ENCODE measurements at places on chromosomes 16 and 17. TPM values are rescaled to one million over a fixed set of nuclear protein-coding genes. Genes with fewer than 3 reads are reported as not detected.

ATP2A1 gene
- total RNA-seq, result 0.18 TPM

- DNase-seq, result no peak
Measured at GRCh38 chr17:2851615-2852014, 55.4 kb downstream of the RAP1GAP2 start.

DNA sequence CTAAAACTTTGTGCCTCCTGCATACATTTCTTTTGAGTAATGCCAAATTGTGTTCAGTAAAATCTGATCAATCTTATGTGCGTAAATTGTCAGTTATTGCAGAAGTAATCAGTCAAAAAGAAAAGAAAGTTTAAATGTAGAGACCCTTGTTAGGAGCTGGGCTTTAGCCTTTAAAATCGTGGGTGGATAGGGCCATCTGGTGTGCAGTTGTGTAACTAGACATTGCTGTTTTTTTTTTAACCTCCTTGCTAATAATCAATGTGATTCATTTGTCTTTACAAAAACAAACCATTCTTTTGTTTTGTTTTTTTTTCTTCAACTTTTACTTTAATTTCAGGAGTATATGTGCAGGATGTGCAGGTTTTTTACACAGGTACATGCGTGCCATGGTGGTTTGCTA lies 5.3 kb upstream of the WWOX start:
- DNase-seq, result no peak

- no peak for DNase-seq
Measured at GRCh38 chr17:67982686-67983382, 13.4 kb downstream of the C17orf58 start.

DNA sequence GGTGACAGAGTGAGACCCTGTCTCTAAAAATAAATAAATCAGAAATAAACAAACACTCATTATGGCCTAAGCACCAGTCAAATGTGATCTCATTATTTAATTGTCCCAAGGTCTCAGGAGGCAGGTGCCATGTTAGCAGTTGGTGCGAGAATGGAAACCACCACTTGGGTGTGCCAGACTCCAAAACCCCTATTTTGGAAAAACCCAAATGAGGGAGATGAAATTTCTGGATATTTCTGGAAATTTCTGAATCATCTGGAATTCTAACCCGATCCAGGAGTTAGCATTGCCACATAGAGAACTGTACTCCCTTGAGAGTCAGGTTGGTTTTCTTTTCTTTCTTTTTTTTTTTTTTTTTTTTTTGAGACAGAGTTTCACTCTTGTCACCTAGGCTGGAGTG lies 264.0 kb downstream of the XYLT1 start:
- no peak for DNase-seq

TBC1D3G gene
- not detected for total RNA-seq

GRCh38 chr16:47966325-47966724 lies 189.5 kb downstream of the ABCC12 start:
- DNase-seq, result no peak

DNA sequence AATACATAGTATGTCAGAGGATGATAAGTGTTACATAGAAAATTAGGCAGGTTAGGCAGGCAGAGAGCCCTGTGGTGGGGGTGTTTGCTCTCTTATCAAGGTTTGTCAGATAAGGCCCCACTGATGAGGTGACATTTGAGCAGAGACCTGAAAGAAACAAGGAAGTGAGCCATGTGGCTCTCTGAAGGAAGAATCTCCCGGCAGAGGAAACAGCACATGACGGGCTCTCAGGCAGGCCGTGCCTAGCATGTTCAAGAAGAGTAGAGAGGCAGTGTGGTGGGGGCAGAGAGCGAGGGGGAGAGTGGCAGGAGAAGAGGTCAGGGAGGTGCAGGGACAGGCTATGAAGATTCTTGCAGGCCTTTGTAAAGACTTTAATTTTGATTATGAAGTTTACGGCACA lies 82.0 kb upstream of the ASIC2 start:
- no peak for DNase-seq

DNA sequence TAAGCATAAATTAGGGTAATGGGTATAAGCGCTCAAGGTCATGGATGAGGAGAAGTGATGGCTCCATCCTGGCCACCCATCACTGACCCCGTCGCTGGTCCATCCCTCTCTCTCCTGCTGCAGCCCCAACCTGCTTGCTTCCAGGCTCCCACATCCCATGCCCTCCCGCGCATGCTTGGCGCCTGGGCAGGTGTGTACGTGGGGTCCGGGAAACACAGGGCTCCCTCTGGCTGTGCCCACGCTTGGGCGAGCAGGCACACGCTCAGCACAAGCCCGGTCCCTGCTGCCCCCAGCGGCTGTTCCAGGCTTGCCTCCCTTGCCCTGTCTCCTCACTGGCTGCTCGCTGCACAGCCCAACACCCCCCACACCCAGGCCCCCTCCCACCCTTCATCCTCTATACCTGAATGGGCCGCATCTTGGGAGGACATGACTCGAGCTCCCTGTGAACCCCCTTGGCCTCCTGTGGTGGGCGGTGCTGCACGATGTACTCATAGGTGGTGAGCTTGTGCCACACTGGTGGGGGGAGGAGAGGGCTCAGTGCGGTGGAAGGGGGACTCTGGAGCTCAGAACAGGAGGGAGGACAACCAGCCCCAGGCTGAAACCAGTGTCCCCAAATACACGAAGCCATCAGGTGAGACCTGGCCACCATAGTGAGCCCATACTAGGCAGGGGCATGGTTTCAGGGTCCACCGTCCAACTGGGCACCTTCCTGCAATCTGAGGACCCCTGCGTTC lies 4.7 kb upstream of the TPPP3 start:
- no peak for DNase-seq

DNA sequence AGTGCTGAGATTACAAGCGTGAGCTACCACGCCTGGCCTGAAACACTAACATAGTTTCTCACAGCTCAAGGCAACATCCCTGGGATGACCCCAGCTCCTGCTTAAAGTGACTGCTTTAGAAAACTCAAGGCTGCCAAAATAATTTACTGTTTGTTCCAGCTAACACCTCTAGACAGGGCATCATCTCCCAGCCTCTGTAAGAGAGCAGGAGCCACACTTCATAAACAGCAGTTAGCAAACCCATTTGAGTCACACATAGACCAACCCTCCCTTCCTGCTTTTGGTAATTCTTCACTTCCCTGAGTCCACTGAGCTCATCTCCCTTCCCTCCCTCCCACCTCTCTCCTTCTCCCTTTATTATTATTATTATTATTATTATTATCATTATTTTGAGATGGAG lies 201.3 kb downstream of the XYLT1 start:
- no peak for DNase-seq

DHODH gene
- total RNA-seq, result 3.3 TPM

DNA sequence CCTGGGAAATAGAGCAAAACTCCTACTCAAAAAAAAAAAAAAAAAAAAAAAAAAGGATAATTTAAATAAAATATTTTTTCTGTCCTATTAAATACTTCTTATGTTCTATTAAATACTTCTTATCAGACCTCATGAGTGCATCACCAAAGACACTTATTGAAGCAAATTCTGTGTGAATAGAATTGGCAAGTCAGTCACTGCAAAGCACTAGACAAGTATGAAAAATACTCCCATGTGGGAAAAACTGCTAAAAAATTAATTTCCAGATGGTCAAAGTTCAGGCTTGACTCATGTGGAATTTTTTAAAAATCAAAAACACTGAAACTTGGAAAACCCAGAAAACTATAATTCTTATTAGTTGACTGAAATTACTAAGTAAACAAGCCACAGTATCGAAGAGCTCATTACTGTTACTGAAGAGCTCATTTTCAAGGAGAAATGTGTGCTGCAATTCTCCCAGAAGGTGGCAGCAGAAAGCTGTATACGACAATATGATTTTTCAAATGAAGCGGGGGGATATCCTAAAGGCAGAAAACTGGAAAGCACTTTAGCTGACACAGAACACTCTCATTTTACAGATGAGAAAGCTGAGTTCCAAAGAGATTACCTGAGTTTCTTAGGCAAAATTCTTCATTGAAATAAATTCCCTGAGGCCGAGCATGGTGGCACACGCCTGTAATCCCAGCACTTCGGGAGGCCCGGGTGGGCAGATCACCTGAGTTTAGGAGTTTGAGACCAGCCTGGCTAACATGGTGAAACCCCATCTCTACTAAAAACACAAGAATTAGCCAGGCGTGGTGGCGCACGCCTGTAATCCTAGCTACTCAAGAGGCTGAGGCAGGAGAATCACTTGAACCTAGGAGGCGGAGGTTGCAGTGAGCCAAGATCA lies 15.9 kb upstream of the FBXO47 start:
- DNase-seq, result peak; percentile 67

DNA sequence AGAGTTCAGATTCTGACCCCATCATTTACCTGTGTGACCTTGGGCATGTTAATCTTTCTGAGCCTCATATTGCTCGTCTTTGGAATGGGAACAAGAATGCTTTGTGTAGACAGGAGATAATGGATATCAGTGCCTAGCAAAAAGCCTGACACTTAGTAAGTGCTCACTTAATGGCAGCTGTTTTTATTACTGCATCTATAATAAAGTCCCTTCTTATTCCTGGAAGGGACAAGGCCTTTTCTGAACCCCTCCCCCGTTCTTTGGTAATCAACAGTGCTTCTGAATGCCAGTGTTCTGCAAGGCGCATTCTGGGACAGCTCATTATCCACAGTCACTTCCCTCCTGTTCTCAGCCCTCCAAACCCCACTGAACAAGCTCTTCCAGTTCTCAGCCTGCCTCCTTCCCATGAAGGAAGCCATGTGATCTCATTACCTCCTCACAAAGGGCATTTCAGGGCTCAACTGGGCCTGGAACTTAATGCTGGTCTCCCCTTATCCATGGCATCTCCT lies 25.1 kb upstream of the SUPT4H1 start:
- DNase-seq, result no peak

TPSG1 gene
- total RNA-seq, result not detected

DNA sequence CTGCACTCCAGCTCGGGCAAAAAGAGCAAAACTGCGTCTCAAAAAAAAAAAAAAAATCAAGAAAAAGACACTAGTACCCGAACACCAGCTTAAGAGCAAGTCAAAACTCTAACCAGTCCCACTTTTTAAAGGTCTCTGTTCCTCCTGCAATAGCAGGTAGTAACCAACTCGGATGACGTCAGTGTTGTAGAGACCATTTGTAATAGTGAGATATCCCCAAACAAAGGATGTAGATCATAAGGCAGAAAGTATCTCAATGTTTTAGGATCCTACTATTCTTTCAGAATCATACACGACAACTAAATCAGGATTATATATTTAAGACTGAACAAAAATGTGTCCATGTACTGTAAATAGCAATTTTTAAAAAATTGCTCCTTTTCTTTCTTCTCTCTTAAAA lies 2.4 kb downstream of the JPT1 start:
- DNase-seq, result peak; percentile 54

- DNase-seq, result no peak
Measured at GRCh38 chr17:2708585-2709182, 2.9 kb downstream of the CLUH start.

DNA sequence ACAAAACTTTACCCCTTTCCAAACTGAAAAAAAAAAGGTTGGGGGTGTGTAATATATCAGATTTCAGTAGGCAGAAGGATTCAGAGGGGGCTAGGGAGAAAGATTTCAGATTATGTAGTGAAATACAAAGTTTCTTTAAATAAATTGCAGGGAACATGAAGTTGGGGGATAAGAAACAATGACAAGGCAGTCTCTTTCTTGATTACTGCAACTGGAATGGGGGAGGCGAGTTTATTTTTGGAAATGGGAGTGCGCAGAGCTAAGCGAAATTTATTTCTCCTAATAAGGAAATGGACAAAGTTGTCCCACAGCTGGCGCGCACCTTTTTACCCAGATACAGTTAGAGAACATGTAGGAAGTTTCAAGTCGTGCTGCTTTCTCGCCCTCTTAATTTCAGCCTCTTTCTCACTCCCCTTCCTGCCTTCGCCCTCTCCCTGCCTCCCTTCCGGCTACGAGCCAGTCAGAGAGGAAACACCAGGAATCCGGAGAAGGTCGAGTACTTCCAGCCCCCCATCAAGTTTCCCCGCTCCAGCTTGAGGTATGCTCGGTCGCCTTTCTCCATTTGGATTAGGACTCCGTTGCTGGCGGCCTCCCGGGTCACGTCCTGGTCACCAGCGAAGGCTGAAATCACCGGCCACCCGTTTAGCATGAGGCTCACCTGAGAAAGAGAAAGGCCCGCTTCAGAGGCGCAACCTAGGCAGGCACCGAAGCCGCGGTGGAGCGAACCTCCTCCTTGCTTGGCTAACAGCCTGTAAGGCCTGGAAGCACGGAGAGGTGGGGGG lies 2.5 kb downstream of the CBLN1 start:
- no peak for DNase-seq

GRCh38 chr17:63641692-63642448 lies 19.7 kb downstream of the MAP3K3 start:
- DNase-seq, result no peak

DNA sequence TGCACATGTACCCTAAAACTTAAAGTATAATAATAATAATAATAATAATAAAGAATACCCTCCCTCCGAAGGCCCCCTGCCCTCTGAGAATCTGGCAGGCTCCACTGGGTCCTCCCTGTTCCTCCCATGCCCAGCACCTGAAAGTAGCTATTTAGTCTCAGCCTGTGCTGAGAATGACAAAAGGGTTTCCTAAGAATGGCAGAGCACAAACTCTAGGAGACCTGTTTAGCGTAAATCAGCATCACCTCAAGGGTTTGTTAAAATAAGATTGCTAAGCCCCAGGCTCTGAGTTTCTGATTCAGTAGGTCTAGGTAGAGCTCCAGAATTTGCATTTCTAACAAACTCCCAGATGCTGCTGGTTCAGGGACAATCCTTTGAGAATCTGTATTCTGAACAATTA lies 606.8 kb upstream of the CDH11 start:
- no peak for DNase-seq

CDH13 gene
- total RNA-seq, result 43.6 TPM

CHAD gene
- total RNA-seq, result not detected

DNA sequence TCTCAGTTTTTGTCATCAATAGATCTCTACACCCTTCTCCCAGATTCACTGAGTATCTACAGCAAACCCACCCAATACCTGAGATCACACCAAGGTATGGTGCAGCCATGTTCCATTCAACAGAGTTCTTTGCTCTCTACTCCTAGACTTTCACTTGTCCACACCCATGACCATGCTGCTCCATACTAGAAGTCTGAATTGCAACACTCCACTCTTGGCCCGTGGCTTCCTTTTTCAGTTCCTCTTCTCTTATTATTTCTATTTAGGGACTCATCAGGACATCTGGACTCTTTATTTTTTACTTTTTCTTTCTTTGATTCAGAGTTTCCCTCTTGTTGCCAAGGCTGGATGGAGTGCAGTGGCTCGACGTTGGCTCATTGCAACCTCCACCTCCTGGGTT lies 37.1 kb downstream of the YWHAE start:
- no peak for DNase-seq

DNA sequence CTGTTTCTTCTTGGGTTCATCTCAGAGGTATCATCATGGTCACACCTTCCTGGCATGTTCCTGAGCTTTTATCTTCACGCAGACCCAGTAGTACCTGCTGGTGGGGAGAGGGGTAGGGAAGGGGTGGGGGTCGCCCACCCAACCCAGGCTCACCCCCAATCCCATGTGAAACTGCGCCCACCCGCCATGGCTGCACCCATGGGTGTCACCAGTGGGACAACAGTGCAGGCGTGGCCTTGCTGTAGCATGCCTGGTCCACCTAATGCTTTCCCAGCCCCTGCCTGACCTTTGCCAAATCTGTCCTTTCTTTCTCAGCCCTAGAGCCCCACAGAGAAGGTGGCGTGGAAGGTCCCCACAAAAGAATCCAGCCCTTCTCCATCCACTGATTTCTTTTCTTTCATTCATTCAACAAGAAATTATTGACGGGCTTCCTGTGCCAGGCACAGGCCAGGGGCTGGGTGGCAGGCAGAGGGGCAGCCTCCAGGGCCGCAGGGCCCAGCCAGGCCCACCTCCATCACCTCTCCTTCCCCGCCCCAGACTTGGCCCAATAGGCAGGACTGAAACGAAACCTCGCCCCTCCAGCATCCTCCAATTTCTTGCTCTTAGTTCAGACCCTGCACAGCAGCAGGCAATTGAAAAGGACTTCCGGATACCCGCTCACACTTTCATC lies 79.1 kb upstream of the TNRC6C start:
- DNase-seq, result no peak
